Aorta (tissue), 5 donors: ENCODE measurements at places on chromosomes 5 and 9. TPM values are rescaled to one million over a fixed set of nuclear protein-coding genes. Genes with fewer than 3 reads are reported as not detected.

Gene CDKN2B
- total RNA-seq = 4.5 TPM

Gene PTGER4
- 18.2 TPM for total RNA-seq

Gene IFNB1
- not detected for total RNA-seq

Gene ZCCHC10
- 17.3 TPM for total RNA-seq

Gene IL3
- total RNA-seq = not detected

Gene SPATA31A3
- not detected for total RNA-seq

Gene DIPK1B
- 13.6 TPM for total RNA-seq

DNA sequence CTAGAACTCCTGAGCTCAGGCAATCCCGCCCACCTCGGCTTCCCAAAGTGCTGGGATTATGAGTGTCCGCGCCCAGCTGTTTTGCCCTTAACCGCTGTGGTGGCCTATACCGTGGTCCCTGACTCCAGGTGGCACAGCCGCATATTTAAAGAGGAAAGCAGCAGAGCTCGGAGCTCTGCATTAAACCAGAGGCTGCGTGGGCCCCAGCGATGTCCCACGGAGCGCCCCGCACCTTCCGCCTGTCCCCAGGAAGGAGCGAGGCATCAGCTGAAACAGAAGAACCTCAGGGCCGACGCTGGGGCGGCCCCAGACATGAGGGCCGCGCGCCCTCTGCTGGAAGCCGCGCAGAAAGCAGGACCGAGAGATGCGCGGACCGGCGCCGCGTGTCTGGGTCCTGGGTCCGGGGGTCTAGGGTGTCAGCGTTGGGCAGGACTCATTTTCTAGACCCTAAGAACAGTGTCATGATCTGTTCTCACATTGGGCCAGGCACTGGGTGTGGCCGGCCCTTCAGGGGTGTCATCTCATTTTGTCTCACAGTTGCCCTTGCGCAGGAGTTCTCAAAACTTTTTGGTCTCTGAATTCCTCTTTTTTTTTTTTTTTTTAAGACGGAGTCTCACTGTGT, 37.7 kb downstream of the LAMC3 start:
- DNase-seq = peak; percentile 67
- H3K27ac ChIP-seq = no peak overlapping the region
- no peaks in the 10 kb centered on the region for H3K27me3 ChIP-seq
- H3K36me3 ChIP-seq = no peaks in the 10 kb centered on the region
- no peaks in the 10 kb centered on the region for H3K4me1 ChIP-seq

DNA sequence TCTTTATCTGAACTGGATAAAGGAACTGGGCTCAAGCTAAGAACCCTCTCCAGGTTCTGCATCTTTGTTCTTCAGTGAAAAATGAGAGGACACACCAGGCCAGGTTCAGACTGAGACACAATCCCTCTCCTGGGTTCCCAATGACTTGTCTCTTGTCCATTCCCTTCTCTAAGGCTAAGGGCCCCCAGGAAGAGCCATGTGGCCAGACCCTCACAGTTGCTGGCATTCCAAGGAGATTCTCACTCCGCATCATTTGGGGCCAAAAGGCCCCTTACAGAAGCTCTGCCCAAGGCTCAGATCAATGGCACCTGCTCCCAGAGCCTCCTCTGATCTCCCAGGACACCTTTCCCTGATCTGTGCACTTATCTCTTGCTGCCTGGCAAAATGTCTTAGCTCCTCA, 4.9 kb downstream of the IL4 start:
- no peak overlapping the region for H3K27ac ChIP-seq
- H3K27me3 ChIP-seq = no peaks in the 10 kb centered on the region
- no peaks in the 10 kb centered on the region for H3K36me3 ChIP-seq
- no peak overlapping the region for H3K4me3 ChIP-seq
- DNase-seq = no peak
- H3K4me1 ChIP-seq = no peaks in the 10 kb centered on the region

DNA sequence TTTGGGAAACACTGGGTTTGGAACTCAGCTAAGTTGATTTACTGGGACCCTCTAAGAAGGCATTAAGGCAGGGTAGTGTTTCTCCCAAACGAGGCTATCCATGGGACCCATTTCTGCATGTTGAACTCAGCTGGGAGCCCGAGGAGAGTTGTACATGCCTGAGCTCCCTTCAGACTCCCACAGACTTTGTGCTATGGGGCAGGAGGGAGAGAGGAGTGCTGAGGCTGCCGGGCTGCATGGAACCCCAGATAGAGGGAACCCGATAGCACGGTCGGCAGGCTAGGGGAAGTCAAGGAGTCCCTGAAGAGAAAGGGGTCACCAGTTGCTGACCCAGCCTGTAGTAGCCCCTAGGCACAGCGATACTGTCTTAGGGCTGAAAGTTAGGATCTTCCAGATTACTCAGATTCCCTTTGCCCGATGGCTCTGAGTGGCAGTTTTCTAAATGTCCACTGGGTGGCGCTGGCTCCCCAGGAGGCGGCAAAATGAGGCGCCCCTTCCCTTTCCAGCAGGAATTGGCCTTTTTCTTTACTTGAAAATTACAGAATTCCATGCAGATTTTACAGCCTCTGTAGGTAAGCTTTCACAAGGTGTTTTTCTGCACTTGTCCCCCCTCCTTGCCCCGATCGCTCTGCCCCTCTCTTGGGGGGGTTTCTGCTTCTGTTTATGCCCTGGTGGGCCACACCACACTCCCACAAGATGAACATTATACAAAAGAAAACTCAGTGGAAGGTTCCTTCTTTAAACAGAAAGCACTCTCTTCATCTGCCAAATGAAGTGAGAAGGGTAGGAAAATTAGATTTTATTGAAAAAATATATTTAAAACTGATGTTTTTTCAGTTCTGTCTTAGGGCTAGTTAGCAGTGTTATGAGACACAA, 17.8 kb downstream of the NANS start:
- H3K36me3 ChIP-seq = peaks cover 2% of the 10 kb centered on the region
- H3K4me3 ChIP-seq = no peak overlapping the region
- no peak for DNase-seq
- no peaks in the 10 kb centered on the region for H3K27me3 ChIP-seq
- no peaks in the 10 kb centered on the region for H3K4me1 ChIP-seq
- H3K27ac ChIP-seq = no peak overlapping the region

DNA sequence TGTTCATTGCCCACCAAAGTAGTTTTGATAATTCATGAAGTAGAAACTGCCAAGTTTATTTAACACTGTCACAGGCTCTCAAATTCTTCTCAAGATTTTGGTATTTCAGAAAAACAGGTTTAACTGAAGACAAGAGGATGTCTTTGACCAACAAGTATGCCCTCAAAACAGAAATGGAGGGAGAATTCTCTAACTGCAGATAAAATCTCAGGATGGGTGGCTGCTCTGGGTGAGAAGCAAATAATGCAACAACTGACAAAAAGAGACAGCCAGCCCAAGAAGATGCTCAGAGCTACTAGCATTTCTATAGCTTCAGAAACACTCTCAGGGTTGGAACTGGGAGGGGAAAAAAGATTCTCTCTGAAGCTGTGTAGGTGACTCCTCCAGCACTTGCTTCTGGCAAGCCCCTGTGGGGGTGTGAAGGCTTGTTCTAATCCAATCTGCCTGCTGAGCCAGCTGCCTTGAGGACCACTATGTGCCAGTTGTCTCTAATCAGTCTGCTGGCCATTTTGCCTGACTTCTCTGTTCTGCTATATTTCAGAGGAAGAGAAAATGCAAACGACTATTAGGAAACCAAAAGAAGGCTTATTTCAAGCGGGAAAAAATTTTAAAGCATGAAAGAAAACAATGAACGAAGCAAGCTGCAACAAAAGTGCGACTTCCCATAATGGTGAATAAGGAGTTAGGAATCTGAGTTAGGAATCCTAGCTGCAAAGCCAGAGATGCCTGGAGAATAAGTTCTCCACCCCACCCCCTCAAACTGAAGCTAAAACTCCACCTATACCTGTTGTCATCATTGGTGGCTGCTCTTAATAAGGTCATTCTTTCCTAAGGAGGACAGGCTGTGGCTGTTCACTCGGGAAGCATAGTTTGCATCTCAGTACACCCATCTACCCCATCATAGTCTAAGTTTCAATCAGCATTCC, 147.5 kb downstream of the GNAQ start:
- H3K4me1 ChIP-seq = peaks cover 2% of the 10 kb centered on the region
- no peaks in the 10 kb centered on the region for H3K27me3 ChIP-seq

- no peak overlapping the region for H3K27ac ChIP-seq
- H3K4me1 ChIP-seq = no peaks in the 10 kb centered on the region
- H3K27me3 ChIP-seq = no peaks in the 10 kb centered on the region
- H3K36me3 ChIP-seq = no peaks in the 10 kb centered on the region
- DNase-seq = no peak
Observed at GRCh38 chr5:59296317-59297264, 596.9 kb downstream of the PDE4D start.

- no peaks in the 10 kb centered on the region for H3K27me3 ChIP-seq
- no peaks in the 10 kb centered on the region for H3K4me1 ChIP-seq
- DNase-seq = no peak
- no peak overlapping the region for H3K4me3 ChIP-seq
- no peak overlapping the region for H3K27ac ChIP-seq
- H3K36me3 ChIP-seq = no peaks in the 10 kb centered on the region
Observed at GRCh38 chr5:9865574-9865973, 235.4 kb upstream of the TAS2R1 start.

GRCh38 chr5:172593721-172594235, 47.3 kb upstream of the NEURL1B start:
- no peak overlapping the region for H3K4me3 ChIP-seq
- no peaks in the 10 kb centered on the region for H3K27me3 ChIP-seq
- DNase-seq = no peak
- no peaks in the 10 kb centered on the region for H3K4me1 ChIP-seq
- no peaks in the 10 kb centered on the region for H3K36me3 ChIP-seq
- H3K27ac ChIP-seq = no peak overlapping the region

DNA sequence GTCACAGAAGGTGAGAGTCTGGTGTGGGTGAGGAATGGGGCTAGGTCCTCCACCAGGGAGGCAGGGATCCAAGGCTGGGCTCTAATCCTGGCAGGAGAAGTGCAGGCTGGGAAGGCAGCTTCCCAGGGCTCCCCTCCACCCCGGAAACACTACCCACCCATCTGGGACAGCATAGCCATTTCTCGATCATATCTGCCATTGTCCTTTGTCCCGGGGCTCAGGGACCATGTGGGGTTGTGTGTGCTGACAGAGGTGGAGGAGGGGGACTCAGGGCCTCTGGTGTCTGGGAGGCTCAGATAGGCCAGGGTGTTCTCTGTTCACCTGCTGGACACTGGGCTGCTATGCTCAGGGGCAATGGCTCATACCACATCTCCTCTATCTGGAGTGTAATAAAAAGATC, 32.2 kb upstream of the STRBP start:
- H3K27ac ChIP-seq = no peak overlapping the region
- no peaks in the 10 kb centered on the region for H3K4me1 ChIP-seq
- no peak overlapping the region for H3K4me3 ChIP-seq
- DNase-seq = no peak
- no peaks in the 10 kb centered on the region for H3K27me3 ChIP-seq
- no peaks in the 10 kb centered on the region for H3K36me3 ChIP-seq
